ENCODE measurements at places on chromosomes 1 and 21. TPM values are rescaled to one million over a fixed set of nuclear protein-coding genes. Genes with fewer than 3 reads are reported as not detected.

DNA sequence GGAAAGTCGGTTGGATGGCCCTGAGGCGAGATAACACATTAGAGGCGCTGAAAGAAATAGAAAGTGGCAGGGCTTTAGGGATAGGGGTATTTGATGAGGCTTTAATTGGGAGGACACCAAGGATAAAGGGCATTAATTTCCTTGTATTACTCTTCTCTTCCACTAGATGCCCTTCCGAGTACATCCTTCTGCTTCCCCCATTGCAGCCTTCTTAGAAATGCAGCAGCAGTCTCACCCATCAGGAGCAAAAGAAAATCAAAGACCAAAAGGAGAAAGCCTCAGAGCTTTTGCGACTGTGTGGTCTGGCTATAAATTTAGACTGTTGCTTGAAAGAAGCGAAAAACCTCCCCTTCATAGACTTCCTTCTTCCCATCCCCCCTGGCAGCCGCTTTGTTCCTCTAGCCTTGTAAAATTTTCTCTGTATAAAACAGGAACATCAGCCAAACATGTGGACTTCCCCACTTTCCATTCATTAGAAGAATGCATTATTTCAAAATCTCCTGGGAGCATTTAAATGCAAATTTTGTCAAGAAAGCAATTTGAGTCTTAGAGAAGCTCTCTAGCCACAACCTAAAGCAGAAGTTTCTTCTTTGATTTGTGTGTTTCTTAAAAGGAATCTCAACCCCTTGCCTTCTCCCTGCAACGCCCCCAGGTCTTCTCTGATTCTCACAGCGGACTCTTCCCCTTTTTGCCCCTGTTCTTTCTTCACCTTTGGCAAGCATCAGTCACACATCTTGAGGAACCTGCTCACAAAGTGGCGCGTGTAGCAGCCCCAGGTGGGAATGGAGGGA, 76.6 kb downstream of the NDUFS5 start:
- no peak for DNase-seq

- no peak for DNase-seq
Observed at GRCh38 chr1:184072376-184072775, 20.8 kb downstream of the TSEN15 start.

C1QA gene
- total RNA-seq: 688 TPM

OR14A2 gene
- not detected for total RNA-seq

KCTD3 gene
- total RNA-seq: 20.3 TPM

SLC45A1 gene
- not detected for total RNA-seq

HNRNPU gene
- 442 TPM for total RNA-seq

- DNase-seq: no peak
Observed at GRCh38 chr1:211647711-211648121, 27.7 kb downstream of the NEK2 start.

DNA sequence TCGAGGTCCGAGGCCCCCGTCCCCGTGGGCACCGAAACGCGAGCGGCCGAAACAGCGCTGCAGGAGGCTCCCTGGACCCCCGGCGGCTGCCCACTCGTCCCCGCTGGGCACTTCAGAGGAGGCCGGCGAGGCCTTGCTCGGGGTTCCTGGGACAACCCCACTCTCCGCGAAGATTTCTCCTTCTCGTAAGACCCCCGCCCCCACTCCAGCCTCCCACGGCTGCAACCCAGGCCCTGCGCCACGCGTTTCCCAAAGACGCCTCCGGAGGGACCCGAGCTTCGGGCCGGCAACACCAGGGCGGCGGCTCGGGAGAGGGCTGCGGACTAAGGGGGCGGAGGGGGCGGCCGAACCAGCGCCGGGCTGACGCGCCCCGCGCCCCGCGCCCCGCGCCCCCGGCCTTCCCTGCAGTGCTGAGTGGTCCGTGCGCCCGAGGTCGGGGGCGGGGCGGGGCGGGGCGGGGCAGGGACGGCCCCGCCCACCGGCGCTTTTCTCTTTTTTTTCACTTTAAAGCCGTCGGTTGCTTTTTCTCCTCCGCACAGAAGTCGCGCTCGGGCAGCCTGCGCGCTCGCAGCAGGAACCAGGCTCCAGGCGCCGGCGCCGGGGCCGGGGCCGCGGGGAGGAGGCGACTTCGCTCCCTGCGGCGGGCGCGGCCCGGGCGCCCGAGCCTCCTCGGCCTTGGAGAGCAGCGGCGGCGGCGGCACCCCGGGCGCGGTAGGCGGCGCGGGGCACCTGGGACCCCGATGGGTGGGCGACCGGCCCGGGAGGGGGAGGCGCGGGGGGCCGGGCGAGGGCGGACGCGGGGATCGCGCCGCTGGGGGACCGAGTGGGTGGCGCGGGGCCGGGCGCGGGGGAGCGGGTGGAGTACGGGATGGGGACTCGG, at the start of gene SPSB1:
Gene SPSB1 (plus strand): TSS at position 534 of the 880 bp plus-strand sequence. CDS start 62,998 bp downstream, outside the sequence.
- peak; percentile 94 for DNase-seq

SEC16B gene
- total RNA-seq: 2.1 TPM

- no peak for DNase-seq
Observed at GRCh38 chr1:59016390-59016789, 232.5 kb upstream of the JUN start.

SELP gene
- total RNA-seq: 6.0 TPM

SPRR2F gene
- total RNA-seq: not detected

- DNase-seq: no peak
Observed at GRCh38 chr1:197981561-197981960, 64.4 kb downstream of the LHX9 start.

TCHH gene
- 0.29 TPM for total RNA-seq

C1orf94 gene
- total RNA-seq: not detected

DNA sequence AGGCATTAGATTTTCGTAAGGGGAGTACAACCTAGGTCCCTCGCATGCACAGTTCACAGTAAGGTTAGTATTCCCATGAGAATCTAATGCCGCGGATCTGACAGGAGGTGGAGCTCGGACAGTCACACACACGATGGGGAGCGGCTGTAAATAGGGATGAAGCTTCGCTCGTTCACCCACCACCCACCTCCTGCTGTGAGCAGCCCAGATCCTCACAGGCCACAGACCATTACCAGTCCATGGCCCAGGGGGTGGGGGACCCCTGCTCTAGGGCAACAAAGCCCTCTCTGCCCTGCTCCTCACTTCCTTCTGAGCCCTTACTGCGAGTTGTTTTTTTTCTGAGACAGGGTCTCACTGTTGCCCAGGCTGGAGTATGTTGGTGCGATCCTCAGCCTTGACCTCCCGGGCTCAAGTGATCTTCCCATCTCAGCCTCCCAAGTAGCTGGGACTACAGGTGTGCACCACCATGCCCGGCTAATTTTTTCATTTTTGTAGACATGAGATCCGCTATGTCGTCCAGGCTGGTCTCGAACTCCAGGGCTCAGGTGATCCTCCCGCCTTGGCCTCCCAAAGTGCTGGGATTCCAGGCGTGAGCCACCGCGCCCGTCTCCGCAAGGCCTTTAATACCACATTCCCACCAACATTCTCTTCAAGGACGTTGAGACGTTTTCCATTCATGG, 21.3 kb downstream of the TRPM2 start:
- no peak for DNase-seq

DNA sequence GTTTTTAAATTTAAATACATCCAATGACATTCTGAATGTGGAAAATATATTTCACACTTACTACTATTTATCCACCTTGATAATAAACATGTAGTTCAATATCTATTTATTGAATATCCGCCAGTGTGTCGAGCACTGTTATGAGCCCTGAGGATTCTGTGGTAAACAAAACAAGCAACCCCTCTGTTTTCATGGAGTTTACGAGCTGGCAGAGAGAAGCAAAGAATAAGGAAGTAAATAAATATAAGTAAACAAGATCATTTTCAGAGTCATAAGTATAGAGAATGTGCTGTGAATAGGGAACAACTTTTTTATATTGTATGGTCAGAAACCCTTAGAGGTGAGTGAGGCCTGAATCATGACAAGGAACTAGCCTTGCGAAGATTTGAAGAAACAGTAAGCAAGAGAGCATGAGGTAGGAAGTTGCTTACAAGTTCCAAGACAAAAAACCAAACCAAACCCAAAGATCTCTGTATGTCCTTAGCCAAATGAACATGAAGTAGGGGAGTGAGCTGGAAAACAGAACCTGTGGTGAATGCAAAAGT, 6.4 kb upstream of the SERBP1 start:
- no peak for DNase-seq

GRCh38 chr1:230365723-230366307, 60.3 kb downstream of the PGBD5 start:
- no peak for DNase-seq

DNA sequence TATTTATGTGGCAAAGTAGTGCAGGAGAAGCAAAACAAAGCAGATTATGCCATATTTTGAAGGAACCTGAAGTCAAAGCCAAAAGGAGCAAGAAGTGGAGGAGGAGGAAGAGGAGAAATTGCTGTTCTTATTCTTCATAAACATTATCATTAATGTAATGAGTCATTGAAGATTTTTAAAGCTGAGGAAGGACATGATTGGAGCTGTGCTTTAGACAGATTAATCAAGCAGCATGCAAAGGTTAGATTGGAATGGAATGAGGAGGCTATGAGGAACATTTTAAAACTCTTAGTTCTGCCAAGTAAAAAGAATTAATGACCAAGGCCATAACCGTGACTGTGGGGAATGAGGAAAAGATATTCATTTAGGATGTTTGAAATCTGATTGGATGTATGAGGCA, 33.0 kb upstream of the HSD17B7 start:
- DNase-seq: no peak

- no peak for DNase-seq
Observed at GRCh38 chr1:16015960-16016901, 1.6 kb downstream of the HSPB7 start.

GRCh38 chr1:155032886-155033285, 695 bp downstream of the DCST2 start:
- no peak for DNase-seq

POU3F1 gene
- total RNA-seq: 0.40 TPM

DNA sequence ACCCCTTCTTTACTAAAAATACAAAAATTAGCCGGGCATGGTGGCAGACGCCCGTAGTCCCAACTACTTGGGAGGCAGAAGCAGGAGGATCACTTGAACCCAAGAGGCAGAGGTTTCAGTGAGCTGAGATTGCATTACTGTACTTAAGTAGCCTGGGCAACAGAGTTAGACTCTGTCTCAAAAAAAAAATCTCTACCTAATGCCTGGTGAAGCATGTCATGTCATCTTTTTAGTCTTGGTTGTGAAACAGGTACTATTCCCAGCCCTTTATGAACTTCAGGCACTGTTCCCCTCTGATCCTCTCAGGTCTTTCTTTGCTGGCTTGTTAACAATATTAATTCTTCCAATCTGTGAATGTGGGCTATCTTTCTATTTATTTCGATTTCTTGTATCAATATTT, 22.1 kb downstream of the PRRC2C start:
- no peak for DNase-seq

DNA sequence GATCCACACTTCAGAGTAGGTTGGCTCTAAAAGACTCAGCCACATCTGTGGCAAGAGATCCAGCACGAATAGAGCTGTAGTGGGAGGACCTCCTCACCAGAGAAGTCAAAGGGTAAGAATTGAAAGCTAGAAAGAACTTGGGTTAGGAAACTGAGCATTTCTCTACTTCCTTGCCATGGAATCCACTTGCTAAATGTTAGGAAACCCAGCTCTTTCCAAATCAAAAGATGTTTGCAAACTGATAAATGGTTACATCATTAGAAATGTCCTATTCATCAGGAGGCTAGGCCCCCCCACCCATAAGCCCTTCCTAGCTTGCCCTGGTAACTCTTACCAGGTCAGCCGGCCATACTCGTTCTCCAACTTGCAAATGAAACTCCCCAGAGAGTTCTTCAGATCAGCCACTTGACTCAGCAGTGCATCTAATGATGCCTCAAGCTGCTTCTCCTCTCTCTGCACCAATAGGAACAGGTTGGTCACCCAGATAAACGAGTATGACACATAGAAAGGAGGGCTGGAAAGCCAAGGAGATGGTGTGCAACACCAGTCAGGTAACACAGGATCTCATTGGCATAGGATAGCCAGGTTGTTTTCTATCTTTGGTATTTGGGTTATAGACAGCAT, 1.5 kb downstream of the MED8 start:
- no peak for DNase-seq

DNA sequence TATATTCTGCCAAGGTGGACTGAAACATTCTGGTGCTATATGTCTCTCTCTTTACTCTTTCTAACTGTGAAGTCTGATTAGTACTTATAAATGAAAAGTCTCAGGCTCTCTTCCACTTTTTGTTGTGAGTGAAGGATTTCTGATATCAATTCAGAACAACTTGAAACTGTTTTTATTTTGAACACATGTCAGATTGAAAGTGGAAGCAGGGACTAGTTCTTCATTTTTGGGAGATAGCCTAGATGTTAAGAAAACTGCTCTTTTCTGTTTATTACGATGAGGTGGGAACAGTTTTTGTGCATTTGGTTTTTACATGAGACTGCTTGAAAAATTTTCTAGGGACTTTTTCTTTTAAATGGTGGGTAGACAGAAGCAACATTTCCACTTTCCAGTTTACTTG, 14.5 kb upstream of the GBP3 start:
- no peak for DNase-seq

- peak; percentile 97 for DNase-seq
Observed at GRCh38 chr1:154404984-154405746, at the start of gene IL6R. Gene IL6R (plus strand): TSS chr1:154405343. CDS start chr1:154405630, 287 bp downstream.

- DNase-seq: peak; percentile 32
Observed at GRCh38 chr1:162028726-162029125, 5.1 kb upstream of the OLFML2B start.

DNA sequence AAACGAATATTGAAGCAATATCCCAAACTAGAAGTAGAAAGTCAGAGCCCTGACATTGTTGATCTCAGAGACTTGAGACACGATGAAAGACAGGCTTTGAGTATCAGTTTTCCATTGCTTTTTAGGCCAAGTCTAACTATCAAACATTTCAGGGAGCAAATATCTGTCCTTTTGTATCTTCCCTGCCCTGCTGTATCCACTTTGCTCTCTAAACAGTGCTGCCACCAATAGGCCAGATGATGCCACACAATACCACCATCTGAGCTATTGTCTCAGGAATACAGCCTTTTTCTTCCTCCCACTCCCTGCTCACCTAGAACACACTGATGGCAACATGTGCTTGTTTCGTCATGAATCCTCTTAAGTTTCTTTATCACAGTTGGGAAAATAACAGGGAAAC, 62.6 kb upstream of the SPAG17 start:
- DNase-seq: no peak

- no peak for DNase-seq
Observed at GRCh38 chr1:204513117-204513716, 3.0 kb upstream of the MDM4 start.

RNU1-1 gene
- total RNA-seq: 4,080 TPM

EFHD2 gene
- total RNA-seq: 62.9 TPM

Measured in upper lobe of left lung (tissue), 6 donors.